ENCODE measurements at places on chromosomes 4 and X.

DNA sequence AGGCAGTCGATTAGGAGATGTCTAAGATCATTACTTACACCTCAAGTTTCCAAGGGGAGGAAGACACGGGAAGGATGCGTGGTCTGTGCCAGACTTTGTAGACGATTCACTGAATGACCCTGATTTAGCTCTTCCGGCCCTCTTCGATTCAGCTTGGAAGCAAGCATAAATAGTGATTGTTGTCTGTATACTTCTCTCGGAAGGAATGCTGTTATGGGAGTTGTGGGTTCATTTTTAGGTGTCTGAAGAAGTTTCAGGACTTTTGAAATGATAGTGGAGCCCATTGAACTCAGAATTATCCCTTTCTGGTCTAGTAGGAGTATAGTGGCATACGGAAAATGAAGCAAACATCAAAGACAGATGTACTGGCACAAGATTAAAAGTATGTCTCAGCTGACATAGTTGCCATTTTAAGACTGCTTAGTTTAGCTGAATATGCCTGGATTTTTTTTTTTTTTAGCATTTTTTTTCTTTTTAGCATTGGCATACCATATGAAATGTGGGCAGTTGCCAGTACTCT, 1.0 kb upstream of the ANKRD17 start:
- DNase-seq = no peak

- no peak for DNase-seq
These were observed 83.6 kb upstream of the STX18 start for GRCh38 chr4:4625488-4625887.

DNA sequence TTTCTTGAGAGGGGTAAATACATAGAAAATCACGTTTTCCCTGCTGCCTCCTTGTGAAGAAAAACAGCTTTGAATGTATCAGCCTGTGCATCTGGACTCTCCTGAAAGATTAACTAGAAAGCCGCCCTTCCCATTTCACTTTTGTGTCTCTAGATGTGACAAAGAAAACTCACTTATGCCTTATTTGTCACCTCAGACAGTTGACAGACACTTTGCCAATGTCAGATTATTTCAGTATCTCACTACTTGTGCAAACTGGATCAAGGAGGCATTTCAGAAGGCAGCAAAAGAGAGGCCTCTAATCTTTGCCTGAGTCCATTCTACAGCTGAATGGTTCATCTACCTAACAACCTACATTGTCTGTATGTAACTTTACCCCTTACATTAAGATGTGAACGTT, 754.9 kb downstream of the RPA4 start:
- no peak for DNase-seq

DNA sequence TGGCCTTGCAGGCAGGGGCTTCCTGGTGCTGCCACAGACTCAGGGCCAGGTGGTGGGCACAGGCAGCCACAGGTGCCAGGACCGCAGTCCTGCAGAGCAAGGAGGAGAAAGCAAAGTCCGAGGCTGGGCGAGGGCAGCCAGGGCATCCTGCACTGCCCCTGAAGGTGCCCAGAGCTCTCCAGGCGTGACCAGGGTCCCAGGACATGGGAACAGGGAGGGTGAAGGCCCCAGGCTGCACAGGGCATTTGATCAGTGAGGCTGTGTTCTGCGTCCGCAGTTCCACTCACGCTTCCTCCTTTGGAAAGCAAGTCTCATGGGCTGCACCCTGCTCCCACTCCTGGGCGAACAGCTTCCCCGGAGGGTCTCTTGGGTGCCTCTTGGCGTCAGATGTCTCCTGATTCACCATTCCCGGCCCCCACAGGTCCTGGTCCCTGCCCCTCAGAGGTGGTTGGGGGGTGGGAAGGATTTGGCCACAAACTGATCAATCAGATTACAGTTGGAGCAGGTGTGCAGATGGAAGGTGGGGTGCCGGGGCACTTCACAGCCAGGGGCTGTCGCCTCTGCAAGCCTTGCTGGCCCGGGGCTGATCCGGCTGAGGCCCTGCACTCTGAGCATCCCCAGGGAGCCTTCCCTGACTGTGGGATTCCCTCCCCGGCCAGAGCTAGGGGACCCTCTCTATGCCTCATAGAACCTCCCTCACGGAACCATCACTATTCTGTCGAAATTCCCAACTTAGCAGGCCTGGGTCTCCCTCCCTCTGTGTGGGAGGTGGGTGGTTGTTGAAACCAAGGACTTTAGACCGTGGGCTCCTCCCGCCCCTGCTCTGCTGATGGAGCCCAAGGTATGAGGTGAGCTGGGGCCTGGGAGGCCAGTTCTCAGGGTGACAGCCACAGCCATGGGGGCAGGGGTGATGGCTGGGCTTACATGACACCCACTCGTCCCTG, 3.3 kb downstream of the SH3TC1 start:
- DNase-seq = no peak

DNA sequence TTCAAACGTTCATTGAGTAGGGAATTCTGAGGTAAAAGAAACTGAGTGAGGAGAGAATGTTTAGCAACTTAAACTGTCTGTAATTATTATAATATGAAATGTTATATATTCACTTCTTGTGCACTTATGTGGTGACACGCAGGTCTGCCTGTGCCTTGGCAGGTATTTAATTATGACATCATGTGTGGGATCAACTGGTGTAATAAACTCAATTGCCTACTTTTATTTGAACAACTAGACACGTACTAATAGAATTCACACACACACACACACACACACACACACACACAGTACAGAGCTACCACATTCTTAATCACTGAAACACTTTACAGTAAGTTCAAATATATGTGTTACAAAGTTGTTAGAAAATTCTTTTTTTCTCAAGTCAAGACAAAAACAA, 20.7 kb upstream of the SLC25A31 start:
- no peak for DNase-seq

GRCh38 chr4:119623025-119623424, 5.6 kb downstream of the PDE5A start:
- no peak for DNase-seq

- no peak for DNase-seq
These were observed 1883.4 kb downstream of the STIM2 start for GRCh38 chr4:28744066-28744465.

GRCh38 chrX:125398959-125399440, 79.3 kb downstream of the TEX13C start:
- no peak for DNase-seq

GRCh38 chr4:12036450-12036849, 607.8 kb upstream of the HS3ST1 start:
- no peak for DNase-seq

DNA sequence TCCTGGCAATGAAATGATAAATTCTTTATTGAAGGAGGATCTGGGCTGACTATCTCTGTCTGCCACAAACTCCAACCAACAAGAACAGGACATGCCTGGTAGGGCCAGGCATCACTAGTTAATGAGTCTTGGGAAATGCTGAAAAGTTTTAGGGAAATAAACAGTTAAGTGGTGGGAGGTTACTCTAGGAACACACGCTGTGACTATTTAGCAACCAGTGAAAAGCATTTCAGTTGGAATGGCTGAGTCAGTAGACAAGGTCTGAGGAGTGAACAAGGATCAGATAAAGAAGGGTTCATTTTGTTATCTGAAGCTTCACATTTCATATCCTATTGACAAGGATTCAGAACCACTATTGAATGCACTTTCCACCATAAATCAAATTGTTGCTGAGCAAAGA, 394.9 kb upstream of the BOD1L1 start:
- DNase-seq = no peak

- no peak for DNase-seq
These were observed 174.2 kb downstream of the MID1IP1 start for GRCh38 chrX:38975368-38975942.

GRCh38 chr4:47251348-47252135, 212.0 kb downstream of the COMMD8 start:
- DNase-seq = no peak

DNA sequence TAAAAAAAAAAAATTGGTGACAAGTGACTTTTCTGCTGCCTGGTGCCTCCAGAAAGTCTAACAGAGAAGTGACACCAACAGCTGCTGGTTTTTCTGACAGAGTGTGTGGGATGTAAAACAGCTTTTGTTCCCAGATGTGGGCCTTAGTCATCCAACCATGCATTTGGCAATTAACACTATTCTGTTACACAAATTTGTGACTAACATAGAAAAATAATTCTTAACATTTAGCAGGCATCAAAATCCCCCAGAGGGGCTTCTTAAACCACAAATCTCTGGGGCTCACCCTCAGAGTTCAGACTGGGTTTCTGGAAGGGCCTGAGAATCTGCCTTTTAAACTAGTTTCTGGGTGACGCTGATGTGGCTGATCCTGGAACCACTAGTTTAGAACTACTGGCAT, 100.5 kb upstream of the PCDH7 start:
- DNase-seq = no peak

DNA sequence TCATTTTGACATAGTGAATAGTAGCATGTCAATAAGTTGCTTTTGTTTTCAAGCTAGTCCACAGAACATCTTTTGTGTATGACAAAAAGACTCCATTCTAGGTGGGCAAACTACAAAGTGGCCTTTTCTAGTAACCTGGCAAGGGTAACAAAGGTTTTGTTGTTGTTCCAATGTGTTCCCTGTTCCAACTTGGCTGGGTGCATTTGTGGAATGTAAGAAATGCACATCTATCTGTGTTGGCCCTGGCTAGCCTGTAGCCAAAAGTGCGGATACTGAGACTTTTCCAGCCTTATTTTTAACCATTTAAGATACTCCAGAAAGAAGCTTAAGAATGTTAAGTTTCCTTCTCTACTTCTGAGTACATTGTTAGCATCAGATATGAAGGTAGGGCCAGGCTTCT, 118.7 kb upstream of the CHRDL1 start:
- DNase-seq = no peak

GRCh38 chr4:1983846-1984405, 24.8 kb downstream of the NELFA start:
- DNase-seq = no peak

- no peak for DNase-seq
These were observed 40.4 kb downstream of the HPGDS start for GRCh38 chr4:94302191-94302590.

- DNase-seq = peak; percentile 40
These were observed 2.0 kb downstream of the PGK1 start for GRCh38 chrX:78105944-78106650.

GRCh38 chr4:20676501-20677197, 23.6 kb upstream of the PACRGL start:
- no peak for DNase-seq

- peak; percentile 92 for DNase-seq
These were observed at the start of gene IL2RG for GRCh38 chrX:71111141-71111843. Gene IL2RG, minus strand, starts transcription at chrX:71111577. Its CDS starts 38 bp downstream, at chrX:71111539.

- no peak for DNase-seq
These were observed 64.9 kb upstream of the CAMK2D start for GRCh38 chr4:113826421-113826820.

- DNase-seq = peak; percentile 18
These were observed 19.8 kb upstream of the TMLHE start for GRCh38 chrX:155632431-155633100.

DNA sequence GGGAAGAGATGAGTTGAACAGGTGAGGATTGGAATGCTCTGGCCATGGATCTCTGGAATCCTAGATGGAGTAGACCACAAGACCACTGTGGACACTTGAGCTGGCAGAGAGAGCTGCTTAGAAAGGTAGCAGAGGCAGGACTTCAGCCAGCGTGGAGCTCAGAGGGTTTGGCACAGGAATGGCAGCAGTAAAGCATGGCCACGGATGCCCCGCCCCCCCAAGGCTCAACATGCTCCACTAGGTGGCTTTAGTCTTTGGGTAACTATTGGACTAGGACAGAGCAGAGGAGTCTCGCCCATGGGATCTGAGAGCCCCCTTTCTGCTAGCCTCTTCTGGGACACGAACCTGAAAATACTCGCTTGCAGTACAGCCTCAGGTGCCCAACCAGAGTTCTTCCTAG, 150.1 kb upstream of the NEIL3 start:
- DNase-seq = no peak

DNA sequence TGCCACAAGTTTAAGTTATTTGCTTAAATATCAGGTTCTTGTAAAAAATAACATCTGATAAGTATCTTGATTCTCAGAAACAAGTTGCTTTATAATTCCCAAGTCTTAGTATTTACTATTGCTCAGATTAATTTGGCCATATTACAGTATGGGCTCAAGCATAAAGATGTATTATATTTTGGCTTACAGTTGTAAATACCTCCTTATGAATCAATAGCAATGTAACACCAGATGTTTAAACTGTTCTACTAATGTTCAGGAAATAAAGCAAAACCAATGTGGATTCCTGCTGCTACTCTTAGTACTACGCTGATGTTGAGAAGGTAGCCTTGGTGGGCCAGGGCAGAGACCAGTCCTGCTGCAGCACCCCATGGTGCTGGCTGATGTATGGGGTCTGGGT, 102.7 kb downstream of the MGST2 start:
- no peak for DNase-seq

DNA sequence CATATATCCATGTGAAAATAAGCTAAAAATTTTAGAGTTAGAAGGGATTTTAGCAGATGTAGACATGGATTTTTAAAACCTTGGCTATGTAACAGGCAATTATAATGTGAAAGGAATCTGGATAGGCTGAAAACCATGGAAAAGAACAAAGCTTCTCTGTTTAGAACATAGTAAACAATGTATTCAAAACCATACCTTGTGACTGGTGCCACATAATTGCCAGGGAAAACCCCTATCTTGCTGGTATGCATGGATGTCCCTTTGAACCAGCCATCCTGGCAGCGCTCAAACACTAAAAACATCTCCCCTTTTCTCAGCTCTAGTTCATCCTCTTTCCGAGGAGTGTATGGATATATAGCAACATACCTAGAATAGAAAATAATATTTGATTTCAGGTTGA, 110.6 kb upstream of the CBR4 start:
- no peak for DNase-seq

DNA sequence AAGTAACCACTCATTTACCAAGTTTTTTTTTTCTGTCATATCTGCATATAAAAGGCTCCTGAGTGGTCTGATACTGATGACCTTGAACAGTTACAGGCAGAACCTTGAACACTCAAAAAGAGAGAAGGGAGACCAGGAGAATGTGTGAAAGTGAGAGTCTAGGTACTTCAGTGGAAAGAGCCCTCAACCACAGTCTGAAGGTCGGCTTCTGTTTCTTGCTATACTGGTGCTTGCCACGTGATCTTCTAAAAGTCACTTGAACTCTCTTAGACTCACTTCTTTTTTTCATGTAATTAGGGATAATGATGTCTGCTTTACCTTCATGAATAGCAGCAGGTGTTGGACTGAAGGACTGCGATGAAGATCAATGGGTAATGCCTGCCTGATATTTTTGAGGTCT, 22.8 kb downstream of the GABRB1 start:
- DNase-seq = no peak

DNA sequence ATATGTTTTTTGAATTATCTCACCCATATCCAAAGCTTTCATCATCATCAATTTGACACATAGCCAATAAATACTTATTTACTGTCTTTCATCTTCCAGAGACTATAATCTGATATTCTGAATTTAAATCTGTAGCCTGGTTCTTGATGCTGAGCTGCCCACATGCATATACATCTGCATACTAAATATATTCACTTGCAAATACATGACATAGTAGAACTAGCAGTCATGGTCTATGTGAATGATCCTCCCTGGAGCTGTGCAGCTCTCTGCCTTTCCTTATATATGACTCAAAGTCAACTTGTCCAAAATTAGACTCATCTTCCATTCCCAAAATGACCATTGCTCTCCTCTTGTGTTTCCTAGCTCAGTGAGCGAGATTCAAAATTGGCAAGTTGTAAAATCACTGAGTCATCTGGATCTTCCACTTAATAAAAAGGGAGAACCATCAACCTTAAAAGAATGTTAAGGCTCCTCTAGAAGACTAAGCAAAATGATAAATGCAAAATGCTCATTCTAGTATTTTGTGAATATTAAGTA, 448.2 kb downstream of the PPARGC1A start:
- no peak for DNase-seq

GRCh38 chr4:95087657-95088455, 330.1 kb downstream of the BMPR1B start:
- no peak for DNase-seq
